ENCODE measurements at places on chromosomes 2 and 18.
A peak's percentile ranks its signal among the peaks of the same experiment; 100 is the strongest.

GRCh38 chr2:227687189-227687588 is 20.6 kb downstream of the SCYGR5 start:
- no peak for DNase-seq

- DNase-seq: no peak
These were observed 67.1 kb upstream of the CNTNAP5 start for GRCh38 chr2:123958011-123958410.

GRCh38 chr18:75324686-75325257 is 102.7 kb downstream of the SMIM21 start:
- DNase-seq: no peak

GRCh38 chr2:64652231-64653108 is 1.2 kb downstream of the SERTAD2 start:
- peak; percentile 16 for DNase-seq

- DNase-seq: no peak
These were observed 397.8 kb downstream of the NBAS start for GRCh38 chr2:15163326-15163725.

- no peak for DNase-seq
These were observed 194.0 kb downstream of the NDUFA10 start for GRCh38 chr2:239831001-239831731.

GRCh38 chr2:14552818-14553217 is 79.7 kb upstream of the LRATD1 start:
- DNase-seq: no peak

- DNase-seq: no peak
These were observed 59.5 kb downstream of the E2F6 start for GRCh38 chr2:11406267-11406957.
